SK-MEL-5 (cell line): ENCODE measurements at places on chromosomes 6 and 20.

DNA sequence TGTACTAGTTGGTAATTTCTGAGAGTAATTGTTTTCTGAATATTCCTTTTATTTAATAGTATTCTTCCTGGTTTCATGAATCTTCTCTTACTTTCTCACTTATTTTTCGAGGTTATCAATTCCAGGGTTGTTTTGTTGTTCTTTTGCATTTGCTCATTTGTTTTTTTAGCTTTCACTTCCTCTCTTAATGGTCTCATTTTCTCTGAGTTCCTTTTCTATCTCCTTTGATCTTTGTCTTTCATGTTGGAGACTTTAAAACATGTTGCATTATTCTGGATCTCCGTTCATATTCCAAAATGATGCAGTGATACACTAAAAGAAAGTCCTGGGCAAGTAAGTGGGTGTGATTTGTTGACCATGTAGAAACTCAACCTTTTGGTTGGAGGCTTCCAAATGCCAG, 345.3 kb upstream of the SLC35B3 start:
- DNase-seq, result no peak

- DNase-seq, result no peak
These were observed 2.8 kb downstream of the AFDN start for GRCh38 chr6:167829513-167829912.

- no peak for DNase-seq
These were observed 2.0 kb downstream of the ROS1 start for GRCh38 chr6:117423754-117424153.

DNA sequence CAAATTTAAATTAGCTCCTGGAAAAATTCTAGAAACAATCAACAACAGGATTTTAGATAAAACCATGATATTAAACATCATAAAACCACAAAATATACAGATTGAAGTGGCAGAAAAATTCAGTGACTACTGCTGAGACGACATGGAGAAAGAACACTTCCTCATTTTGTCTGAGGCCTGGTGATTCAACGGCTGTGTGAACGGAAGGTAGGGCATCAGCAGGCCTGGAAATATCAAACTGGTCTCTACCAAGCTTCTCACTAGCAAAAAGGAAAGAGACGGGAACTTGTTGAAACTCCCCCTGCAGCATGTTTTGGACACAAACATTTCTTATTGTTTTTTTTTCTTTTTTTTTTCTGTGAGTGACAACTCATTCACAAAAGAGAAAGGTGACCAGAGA, 58.0 kb upstream of the AHI1 start:
- DNase-seq, result no peak

- no peak for DNase-seq
These were observed 33.6 kb downstream of the TMX4 start for GRCh38 chr20:7985916-7986315.

GRCh38 chr20:57459278-57459677, 65.7 kb downstream of the CTCFL start:
- no peak for DNase-seq
